ENCODE measurements at places on chromosomes 16 and 17.
A peak's percentile ranks its signal among the peaks of the same experiment; 100 is the strongest.

DNA sequence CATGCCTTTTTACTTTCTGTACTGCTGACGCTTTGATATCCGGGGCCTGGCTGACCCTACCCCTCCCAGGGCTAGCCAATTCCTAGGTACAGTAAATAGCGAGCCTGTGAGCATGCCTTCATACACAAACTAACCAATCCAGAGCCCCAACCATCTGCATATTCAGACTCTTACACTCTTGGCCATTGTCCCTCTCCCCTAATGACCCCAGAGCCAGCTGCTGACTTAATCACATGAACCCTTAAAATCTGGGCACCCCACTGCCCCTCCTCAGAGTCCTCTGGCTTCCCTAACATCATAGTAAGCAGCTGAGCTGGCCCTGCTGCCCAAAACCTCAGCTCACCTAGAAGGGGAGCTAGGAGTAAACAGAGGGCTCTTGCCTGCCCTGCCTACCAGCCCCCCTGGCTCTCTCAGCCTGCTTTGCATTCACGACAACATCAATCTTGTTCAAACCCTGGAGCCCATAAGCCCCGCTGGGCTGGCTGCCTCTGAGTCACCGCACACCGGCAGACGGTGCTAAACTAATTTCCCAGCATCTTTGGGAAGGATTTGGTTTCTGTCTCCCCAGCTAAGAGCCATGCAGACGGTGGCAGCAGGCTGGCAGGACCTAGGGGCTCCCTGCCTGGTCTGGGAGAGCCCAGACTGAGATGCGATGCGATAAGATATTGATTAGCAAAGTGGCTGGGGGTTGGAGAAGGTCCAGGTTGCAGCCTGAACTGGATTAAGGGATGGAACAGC is 63.2 kb downstream of the CLEC19A start:
- peak; percentile 89 for DNase-seq

DNA sequence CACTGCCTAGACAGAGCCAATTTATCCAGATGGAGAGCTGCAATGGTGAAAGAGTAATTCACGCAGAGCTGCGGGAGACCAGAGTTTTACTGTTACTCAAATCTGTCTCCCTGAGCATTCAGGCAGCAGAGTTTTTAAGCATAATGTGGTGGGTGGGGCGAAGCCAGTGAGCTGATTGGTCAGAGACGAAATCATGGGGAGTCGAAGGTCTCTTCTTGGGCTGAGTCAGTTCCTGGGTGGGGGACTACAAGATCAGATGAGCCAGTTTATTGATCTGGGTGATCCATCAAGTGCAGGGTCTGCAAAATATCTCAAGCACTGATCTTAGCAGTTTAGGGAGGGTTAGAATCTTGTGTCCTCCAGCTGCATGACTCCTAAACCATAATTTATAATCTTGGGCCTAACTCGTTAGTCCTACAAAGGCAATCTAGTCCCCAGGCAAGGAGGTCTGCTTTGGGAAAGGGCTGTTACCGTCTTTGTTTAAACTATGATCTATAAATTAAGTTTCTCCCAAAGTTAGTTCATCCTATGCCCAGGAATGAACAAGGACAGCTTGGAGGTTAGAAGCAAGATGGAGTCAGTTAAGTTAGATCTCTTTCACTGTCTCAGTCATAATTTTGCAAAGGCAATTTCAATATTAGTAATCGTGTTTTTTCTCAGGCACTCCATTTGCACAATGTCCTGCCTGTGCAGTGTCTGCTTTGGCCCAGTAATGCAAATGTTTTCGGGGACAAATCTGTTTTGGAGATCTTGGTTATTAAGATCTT is 27.0 kb downstream of the PIGL start:
- DNase-seq = no peak

DNA sequence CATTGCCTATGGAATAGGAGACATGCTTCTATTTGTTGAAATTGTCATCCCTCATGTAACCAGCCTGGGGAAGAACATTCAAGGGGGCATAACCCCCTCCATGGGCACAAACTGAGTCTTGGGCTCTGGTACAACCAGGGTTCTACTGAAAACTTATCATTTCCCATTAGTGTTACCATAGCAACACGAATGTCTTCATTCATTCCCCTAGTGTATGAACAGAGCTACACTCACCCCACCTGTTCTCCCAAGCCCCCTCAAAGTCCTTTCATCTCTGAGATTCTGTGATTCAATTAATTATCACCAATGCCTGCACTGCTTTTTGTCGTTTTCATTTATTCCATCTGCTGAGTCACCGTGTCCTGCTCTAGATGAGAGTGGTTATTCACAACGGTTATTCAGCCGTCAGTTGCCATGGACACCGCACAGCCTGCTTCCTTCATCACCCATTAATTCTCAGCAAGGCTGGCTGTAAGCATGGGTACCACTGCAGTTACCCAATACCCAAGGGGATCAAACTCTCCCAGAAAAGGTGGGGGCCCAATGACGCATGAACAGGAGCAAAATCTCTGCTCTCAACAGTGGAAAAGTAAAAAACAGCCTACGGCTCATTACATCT is 1.6 kb upstream of the GAST start:
- peak; percentile 83 for DNase-seq

DNA sequence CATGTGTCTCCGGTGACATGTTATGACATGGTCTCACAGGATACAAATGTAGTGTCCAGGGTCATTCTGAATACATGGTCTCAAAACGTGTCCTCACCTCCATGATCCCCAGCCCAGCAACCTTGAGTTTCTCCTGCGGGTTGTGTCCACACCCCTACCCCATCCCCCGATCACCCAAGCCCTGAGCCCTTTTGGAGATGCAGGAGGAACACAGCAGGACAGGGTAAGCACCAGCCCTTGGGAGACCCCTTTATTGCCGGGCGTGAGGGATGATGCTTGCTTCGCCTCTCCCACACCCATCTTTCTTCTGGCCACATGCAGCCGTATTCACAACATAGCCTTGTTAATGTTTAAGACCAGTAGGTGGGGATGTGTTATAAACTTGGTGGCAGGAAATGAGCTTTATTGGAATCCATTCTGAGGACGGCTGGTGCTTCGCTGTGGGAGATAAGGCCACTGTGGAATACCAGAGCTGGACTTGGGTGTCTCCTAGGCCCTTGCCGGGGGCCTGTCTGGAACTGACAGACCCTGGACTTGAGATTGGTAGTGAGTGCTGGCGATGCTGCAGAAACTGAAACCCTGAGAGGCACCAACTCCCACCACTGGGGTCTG is 5.5 kb downstream of the TMEM132E start:
- DNase-seq = peak; percentile 81

GRCh38 chr17:81518785-81519283 is 6.2 kb upstream of the ACTG1 start:
- DNase-seq = peak; percentile 64

GRCh38 chr17:53630638-53631037 is 192.1 kb upstream of the KIF2B start:
- DNase-seq = no peak

DNA sequence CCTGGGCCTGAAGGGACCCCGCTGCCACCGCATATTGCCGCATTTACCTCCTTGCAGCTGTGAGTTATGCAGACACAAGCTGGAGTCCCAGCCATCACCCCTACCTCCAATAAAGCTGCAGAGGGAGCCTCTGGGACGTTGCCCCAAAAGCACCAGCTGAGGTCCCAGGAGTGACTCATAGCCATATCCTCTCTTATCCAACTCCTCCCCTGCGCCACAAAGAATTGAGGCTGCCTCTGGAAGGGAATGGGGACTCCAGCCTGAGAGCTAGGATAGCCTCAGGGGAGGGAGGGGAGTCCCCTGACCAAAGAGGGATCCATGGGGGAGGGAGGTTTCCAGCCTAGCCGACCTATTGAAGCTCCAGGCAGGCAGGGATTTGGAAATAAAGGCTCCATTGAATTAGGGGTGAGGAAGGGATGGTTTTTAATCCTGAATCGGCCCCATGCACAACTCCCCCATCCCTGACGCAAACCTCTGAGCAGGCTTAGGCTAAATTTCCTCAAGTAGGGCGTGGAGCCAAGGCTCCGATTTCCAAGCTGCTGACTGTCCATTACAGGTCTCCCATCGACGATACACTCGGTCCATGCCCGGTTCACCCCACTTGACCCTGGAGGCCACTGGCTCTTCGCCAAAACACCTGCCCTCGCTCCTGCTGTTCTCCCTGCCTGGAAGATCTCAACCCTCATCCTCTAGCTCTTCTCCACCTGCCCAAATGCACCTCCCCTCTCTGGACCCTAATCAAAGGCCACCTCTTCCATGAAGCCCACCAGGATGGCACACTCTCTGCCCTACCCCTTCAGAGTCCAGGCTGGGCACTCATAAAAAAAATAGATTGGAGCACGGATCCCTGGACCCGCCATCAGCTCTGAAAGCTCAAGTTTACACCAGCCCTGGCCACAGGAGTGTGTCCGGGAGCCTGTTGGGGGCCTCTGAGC is 27.5 kb downstream of the PIMREG start:
- DNase-seq = peak; percentile 11

GRCh38 chr16:77399066-77399465 is 35.8 kb downstream of the ADAMTS18 start:
- no peak for DNase-seq

GRCh38 chr16:47979616-47980182 is 176.1 kb downstream of the ABCC12 start:
- no peak for DNase-seq

GRCh38 chr17:28491860-28492259 is 14.3 kb upstream of the FOXN1 start:
- DNase-seq = no peak

GRCh38 chr16:50653633-50654519 is 27.2 kb downstream of the SNX20 start:
- DNase-seq = peak; percentile 7

GRCh38 chr16:71711789-71712188 is 12.7 kb downstream of the PHLPP2 start:
- DNase-seq = no peak

GRCh38 chr17:75371339-75371738 is 34.1 kb downstream of the GRB2 start:
- DNase-seq = no peak

DNA sequence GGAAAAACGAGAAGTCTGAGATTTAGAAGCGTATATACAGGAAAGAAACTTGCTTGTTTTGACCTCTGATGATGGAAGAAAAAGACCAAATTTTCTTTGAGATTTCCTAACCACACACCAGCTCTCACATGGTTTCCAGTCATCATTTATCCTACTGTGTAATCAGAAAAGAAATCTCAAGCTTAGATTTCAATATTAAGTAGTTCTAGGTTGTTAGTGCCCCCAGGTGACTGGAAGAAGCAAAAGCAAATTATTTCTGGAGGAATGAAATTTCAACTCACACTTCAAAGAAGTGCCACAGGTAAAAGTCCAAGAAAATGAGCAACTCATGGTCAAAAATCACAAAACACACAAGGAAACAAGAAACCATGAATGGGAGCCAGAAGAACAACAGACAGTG is 51.8 kb upstream of the KDM6B start:
- peak; percentile 1 for DNase-seq

DNA sequence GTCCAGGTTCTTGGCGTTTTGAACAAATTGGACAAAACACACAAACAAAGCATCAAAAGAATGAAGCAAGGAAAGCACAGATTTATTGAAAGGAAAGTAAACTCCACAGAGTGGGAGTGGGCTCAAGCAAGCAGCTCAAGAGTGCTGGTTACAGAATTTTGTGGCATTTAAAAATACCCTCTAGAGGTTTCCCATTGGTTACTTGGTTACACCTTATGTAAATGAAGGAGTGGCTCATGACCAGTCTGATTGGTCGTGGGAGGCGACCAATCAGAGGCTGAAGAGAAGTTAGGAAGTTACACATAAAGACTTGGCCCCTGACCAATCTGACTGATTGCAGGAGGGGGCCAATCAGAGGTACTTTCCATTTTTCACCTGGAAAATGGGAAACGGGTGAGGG is 1373.8 kb upstream of the GOT2 start:
- no peak for DNase-seq

DNA sequence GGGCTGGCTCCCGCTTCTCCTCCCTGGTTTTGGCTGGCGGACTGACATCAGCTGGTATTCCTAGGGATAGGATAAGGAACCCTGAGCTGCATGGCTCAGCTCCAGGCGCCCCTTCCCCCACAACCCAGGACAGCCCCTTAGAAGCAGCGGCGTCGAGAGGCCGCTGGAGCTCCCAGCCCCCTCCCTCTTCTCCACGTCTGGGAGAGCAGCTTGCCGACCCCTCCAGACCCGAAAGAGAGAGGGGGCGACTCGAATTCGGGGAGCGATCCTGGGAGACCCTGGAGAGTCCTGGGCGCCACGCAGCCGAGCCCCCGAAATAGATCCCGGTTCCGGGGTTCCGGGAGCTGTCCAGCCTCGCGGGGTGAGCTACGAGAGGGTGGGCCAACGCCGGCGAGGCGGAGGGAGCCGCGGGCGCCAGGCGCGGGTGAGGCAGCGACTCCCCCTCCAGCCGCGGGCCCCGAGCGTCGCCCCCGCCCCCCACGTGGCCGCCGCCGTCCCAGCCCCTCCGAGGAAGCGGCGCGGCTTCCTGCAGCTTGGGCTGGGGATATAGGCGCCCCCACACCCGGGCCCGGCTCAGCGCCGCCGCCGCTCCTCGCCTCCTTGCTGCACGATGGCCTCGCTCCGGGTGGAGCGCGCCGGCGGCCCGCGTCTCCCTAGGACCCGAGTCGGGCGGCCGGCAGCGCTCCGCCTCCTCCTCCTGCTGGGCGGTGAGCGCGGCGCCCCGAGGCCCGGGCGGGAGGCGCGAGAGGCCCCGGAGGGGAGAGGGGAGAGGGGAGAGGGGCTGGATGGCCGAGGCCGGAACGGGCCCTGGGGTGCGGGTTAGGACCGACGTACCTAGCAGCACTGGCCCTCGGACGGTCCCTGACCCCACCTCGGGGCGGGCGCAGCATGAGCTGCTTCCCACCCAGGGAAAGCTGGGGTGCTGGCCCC is at the start of gene RAMP2:
Gene RAMP2 (plus strand): TSS at position 576 of the 930 bp plus-strand sequence. CDS start 35 bp downstream, at position 611.
- peak; percentile 74 for DNase-seq

GRCh38 chr16:88813269-88814143 is 1.8 kb upstream of the APRT start:
- DNase-seq = peak; percentile 55

DNA sequence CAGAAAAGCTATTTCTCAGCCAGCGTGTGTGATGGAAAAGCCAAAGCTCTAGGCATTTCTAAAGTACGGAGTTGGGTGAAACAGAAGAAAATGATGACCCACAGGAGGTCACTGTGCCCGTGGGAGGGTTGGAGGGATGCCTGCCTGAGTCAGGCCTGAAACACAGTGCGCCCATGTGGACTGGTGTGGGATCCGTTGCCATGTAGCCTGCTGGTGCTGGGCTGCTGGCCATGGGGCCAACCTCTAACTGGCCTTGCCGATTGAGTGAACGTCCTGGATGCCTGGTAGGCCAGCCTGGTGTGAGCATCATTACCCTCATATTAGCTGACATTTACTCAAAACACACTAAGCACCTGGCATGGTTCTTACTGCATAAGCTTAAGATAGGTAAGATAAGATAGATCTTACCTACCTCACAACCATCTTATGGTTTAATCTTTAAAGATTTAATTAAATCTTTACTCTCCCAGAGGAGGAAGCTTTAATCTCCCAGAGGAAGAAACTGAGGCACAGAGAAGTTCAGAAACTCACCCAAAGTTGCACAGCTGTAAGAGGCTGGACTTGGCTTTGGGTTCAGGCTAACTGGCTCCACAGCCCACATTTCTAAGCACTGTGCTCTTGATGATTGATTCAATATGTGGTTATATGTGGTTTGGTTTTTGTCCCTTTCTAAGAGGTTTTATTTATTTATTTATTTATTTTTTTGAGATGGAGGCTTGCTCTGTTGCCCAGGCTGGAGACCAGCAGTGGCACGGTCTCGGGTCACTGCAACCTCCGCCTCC is 15.7 kb downstream of the MGAT5B start:
- DNase-seq = no peak

Data from NCI-H69 (cell line).